ENCODE measurements at places on chromosomes 2 and 18.

GRCh38 chr18:55475916-55476315 is 112.1 kb downstream of the TCF4 start:
- no peak for DNase-seq

GRCh38 chr2:85449214-85449588 is 30.7 kb downstream of the SH2D6 start:
- DNase-seq: no peak

- no peak for DNase-seq
Observed at GRCh38 chr18:48973731-48974130, 23.0 kb upstream of the SMAD7 start.

GRCh38 chr2:128492966-128493811 is 174.5 kb upstream of the HS6ST1 start:
- no peak for DNase-seq

GRCh38 chr2:137202318-137202717 is 437.0 kb downstream of the THSD7B start:
- no peak for DNase-seq

DNA sequence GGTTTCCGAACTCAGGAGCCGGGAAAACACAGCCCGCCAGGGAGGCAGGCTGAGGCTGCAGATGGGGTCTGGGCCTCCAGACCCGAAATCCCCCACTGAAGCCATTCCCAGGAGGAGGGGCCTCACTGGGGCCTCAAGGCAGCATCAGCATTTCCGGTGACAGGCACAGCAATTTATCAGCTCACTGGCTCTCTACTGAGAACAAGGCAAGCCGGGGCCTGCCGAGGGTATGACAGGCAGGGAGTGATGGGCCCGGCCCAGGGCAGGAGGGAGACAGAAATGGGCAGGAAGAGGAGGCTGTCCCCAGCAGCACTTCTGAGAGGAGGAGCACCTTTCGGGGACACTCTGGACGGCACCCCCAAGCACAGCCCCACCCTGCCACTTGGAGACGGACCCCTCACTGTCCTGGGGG is 12.5 kb downstream of the SDC1 start:
- no peak for DNase-seq

- no peak for DNase-seq
Observed at GRCh38 chr2:235709124-235709813, 215.4 kb downstream of the AGAP1 start.

GRCh38 chr2:133194777-133195335 is 373.4 kb downstream of the NCKAP5 start:
- no peak for DNase-seq

DNA sequence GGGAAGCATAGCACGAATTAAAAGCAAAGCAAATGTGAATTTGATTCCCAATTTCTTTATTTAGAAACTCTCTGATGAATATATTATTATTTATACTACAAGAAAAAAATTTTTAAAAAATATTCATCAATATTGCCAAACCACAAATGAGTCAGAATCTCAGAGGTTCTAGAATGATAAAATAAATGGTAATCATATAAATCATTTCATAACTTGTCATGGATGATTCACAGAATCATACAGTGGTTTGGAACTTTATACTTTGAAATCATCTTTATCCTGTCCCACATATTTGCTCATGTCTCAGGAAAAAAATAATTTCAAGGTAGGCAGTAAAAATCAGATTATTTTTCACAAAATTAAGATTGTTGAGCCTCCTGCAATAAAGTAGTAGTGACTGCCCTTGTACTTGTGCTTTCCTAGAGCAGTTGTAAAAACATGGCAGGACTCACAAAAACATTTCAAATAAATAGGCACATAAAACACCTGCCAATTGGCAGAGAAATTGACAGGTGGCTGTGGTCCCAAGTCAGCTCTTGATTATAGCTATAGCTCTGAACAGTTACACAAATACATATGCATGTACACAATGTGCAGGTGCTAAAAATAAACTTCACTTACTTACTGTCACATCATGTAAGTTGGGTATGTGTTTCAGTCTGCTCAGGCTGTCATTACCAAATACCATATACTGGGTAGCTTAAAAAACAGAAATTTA is 273.9 kb upstream of the SESTD1 start:
- no peak for DNase-seq

DNA sequence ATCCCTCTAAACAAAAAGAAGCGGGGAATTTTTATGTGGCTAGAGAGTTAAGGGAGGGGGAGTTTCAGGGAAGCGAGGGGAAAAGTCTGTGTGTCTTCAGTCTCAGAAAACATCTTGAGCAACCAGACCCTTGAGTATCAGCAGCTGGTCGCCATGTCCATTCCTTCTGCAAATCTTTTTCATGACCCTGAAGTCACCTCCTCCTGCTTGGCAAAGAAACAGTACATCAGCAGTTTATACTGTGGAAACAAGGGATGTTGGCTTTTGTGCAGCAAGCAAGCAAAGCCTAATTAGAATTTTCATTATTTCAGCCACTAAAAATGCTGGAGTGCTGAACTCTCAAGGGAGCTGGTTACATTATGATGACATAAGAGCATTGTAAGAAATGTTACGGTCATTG is 187.4 kb upstream of the SLC8A1 start:
- no peak for DNase-seq

Measured in KG1 (cell line).